ENCODE measurements at places on chromosomes 7 and 10.

GRCh38 chr7:81002421-81002820 lies 83.6 kb upstream of the SEMA3C start:
- no peak for DNase-seq

GRCh38 chr7:100372694-100373093 lies 593 bp upstream of the PILRA start:
- DNase-seq, result no peak

DNA sequence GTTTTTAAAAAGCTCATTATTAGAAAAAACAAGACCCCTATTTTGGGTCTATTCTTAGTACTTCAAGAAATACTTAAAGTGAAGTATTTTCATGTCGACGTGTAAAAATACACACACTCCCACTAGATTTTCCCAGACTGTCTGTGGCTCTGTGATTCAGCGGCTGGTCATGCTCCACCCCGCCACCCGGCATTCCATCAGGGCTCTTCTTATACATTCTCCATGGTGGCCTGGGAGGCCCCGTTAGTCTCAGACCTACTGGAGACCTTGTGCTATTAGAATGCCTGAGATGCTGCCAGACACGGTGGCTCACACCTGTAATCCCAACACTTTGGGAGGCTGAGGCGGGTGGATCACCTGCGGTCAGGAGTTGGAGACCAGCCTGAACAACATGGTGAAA lies 13.1 kb downstream of the TECPR1 start:
- no peak for DNase-seq

GRCh38 chr7:85829817-85830432 lies 643.1 kb upstream of the SEMA3D start:
- DNase-seq, result no peak

GRCh38 chr10:61179771-61180170 lies 235.8 kb upstream of the RHOBTB1 start:
- DNase-seq, result no peak

DNA sequence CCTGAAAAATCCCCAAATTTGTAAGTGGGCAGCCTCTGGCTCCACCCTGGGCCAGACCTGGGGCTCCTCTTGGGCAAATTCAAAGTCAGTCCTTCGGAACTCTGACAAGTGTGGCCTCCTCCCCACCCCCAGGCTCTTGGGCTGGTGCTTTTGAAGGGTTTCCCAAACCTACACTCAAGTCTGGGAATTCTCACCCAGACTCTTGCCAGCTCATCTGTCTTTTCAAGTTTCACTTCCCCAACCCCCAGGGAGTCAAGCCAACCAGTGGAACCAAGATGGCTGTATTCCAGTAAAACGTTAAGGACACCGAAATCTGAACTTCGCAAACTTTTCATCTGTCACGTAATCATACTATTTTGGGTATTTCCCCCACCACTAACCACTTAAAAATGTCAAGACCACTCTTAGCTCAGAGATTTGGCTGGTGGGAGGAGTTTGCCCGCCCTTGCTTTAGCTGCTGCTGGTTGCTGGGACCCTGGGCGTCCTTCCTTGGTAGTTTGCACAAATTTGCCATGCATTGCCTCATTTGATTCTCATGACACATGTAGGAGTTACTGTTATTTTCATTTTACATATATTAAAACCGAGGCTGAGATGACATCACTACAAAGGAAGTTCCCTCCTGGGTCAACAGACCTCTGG lies 1.7 kb upstream of the MYO1G start:
- DNase-seq, result no peak
